Neural crest cell (in vitro differentiated cells): ENCODE measurements at places on chromosomes 16 and 17.

DNA sequence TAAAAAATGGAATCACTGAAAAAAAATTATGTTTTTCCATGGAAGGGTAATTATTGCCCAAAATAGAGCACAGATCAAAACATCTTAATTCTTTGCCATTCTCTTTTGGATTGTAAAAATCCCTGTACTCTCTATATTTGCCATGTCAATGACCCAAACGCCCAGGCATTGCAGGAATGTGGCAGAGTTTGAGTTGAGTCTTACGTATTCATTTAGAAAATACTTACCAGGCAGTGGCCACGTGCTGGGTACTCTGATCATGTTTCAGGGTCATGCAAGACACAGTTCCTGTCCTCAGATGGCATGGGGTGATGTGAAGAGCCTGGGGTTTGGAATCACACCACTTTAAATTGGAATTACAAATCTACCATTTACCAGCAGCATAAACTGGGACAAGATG is 267.7 kb downstream of the ABCC12 start:
- DNase-seq: no peak

- no peak for DNase-seq
These were observed 137.6 kb downstream of the ITFG1 start for GRCh38 chr16:47323241-47323640.

- no peak for DNase-seq
These were observed 166.0 kb upstream of the CDH13 start for GRCh38 chr16:82460766-82461165.

DNA sequence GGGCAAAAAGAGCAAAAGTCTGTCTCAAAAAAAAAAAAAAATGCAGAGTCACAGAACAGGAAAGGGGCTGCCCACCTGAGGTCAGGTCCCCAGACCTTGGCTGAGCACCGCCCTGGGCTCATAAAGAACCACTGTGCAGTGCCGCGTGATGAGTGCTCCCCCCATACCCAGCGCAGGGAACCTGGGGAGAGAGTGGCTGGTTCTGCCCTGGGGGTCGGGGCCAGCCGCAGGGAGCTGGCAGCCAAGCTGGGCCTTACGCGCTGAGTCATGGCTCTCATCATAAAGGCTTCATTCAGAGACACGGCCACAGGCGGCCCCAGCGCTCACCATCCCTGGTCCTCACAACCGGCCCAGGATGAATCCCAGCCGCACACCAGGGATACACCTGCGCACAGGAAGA is 80.7 kb downstream of the RAB11FIP4 start:
- no peak for DNase-seq

DNA sequence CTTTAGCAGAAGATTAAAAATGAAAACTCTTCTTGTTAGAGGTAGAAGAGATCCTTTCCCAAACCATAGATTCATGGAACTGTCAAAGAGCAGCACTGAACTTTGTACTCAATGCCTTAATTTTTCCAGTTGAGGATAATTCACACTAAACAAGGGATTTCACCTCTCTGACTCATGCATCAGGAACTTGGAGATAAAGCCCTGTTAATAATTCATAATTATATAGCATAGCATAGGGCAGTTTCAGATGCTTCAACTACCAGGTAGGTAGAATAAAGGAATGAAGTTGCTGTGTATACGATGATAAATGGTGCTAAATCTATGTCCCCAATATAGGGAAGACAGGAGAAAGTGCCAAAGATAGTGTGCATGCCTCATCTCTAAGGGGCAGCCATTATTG is 450.4 kb downstream of the MAF start:
- DNase-seq: no peak

GRCh38 chr17:79826204-79826680 is 13.0 kb downstream of the CBX4 start:
- no peak for DNase-seq

DNA sequence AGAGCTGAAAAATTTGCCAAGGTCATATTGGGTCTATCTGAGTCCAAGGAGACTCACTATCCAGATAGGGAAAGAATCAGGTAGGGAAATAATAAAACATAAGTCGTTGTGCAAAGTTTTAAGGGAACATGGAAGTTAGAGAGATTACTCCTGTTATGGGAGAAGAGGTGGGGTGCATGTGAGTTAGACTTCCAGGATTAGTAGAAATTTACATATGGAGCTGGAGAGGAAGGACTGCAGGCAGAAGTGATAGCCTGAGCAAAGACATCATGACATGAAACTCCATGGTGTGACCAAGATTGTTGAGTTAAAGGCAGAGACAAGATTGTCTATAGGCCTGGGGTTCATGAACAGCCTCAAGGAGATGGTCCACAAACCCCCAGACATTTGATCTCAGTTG is 5.8 kb upstream of the KSR1 start:
- DNase-seq: no peak

DNA sequence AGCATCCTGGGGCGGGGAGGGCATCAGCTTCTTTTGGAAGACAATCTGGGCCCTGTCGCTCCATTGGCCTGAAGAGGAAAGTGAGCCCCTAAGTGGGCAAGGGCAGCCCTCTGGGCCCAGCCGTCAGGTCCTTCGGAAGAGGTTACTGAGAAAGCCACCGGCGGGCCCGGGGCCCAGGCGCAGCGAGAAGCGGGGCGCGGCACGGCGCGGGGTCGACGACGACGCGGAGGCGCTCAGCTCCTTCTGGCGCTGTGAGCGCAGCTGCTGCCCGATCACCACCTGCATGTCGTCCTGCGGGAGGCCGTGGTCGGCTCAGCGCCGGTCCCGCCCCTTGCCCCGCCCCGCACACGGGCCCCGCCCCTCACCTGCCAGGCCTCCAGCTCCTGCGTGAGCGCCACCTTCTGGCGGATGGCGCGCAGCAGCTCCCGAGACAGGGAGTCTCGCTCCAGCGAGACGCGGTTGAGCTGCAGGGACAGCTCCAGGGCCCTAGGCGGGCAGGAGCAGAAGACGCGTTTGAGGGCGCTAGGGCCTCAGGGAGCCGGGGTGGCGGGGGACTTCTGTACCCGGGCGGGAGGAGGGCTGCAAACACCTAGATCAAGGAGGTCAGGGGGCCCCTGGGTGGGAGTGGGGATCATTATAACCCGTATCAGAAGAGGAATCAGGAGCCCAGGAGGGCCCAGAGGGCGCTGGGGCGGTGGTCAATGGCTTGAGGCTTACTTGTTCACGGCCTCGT is 4.3 kb downstream of the THOC6 start:
- DNase-seq: peak; percentile 91

- DNase-seq: no peak
These were observed 80.5 kb downstream of the SMG6 start for GRCh38 chr17:2222901-2223616.

DNA sequence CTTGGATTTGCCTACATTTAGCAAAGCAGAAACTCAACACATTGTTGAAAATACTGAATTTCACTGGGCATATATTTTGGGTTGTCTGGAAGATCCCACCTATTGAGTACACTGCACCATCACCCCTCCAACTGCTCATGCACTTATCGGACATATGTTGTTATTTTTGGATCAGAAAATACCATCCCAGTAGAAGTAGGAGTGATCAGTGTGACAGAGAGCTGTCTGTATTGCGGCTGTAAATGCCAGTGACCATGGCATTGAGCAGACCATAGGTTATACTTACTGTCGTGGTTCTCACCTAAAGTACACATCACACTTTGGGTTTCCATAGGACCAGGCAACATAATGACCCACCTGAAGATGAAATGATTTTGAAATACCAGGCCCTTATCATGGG is 264.7 kb downstream of the CDH13 start:
- no peak for DNase-seq

- DNase-seq: no peak
These were observed 205.4 kb upstream of the KCNJ16 start for GRCh38 chr17:69869667-69870066.

GRCh38 chr17:38542286-38542685 is 63.5 kb downstream of the SRCIN1 start:
- DNase-seq: no peak

DNA sequence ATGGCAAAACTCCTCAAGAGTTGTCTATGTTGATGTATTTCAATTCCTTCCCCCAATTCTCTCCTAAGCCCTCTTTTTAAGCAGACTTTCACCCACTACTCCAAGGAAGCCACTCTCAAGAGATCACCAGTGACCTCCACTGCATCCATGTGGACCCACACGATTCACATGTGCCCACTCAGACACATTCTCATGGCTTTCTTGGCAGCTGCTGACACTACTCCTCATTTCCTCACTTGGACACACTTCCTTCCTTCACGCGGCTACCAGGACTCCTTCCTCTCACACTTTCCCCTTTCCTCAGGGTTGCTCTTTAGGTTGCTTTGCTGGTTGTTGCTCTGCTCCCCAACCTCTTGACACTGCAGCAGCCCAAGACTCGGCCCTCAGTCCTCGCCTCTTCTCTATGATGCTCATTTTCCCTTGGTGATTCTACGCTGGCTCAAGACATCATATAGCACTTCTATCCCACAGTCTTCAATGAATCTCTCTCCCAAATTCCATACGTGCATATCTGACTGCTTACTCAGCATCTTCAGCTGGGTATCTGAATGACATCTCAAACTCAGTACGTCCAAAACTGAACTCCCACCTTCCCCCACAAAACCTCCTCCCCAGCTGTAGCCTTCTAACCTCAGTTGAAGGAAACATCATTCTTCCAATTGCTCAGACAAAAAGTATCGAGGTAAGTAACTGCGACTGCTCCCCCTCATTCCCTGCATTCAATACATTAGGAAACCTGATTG is 28.2 kb downstream of the HELZ start:
- DNase-seq: no peak
